GOT3 (cell line): ENCODE measurements at places on chromosomes 6 and 20.

- DNase-seq = no peak
These were observed 265.4 kb downstream of the RIMS1 start for GRCh38 chr6:72151742-72152141.

GRCh38 chr6:143449714-143450452 is 612 bp downstream of the ADAT2 start:
- no peak for DNase-seq

DNA sequence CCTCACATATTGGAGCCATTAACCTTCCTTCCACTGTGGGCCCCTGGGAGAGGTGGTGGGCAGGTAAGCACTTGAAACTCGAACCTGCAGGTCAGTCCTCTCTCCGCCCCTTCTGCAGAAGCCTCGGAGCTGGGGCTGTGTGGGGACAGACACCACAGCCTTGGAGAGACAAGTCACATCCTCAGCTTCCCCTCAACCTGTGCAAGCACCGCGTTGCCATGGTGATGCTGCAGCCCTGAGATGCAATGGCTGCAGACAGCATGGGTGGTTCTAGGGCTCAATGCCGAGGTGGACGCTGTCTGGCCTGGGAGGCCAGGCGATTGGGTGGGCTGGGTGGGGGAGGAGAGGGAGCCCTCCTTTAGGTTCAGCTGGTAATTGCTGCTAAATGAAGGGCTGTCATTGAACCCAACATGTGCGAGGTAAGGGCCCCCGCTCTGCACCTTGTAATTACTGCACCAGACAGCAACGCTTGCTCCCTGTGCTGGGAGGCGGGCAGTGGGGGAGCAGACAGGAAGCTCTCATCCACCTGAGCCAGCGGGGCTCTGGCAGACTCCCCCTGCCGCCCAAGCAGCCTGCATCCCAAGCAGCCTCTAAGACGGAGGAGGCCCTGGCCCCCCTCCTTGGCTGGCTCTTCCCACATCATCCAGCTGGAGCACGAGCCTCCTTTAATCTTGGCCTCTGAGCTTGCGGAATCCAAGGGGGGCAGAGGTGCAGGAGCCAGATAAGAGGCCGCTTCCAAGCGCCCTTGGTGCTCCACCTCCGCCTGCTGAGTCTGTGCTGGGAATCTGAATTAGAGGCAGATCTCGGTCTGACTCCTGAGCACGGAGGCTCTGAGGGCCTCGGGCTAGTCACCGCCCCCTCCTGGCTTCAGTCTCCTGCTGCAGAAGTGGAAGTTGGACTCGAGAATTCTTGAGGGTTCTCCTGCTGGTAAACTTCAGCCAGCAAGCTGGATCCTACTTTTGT is 39.8 kb upstream of the CDH22 start:
- DNase-seq = no peak

- no peak for DNase-seq
These were observed 9.3 kb upstream of the DUSP22 start for GRCh38 chr6:282867-283416.

DNA sequence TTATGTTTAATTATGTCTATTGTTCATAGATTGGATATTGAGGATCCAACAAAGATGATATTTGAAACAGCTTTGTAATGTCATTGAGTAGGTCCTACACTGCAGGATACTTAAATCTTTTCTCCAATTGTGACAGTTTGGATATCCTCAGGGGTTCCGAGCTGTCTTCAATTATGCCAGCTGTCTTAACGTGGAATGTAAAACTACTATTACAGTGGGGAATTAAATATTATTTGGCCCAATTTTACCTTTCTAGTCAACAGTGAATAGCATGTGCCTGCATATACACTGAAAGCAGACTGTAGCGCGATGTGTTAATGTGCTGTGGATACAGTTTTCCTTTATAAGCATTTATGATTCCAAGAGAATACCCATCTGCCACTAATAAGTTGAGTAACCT is 156.9 kb downstream of the GRIK2 start:
- no peak for DNase-seq

GRCh38 chr6:136037876-136038460 is 186.5 kb downstream of the PDE7B start:
- no peak for DNase-seq

- no peak for DNase-seq
These were observed 245.5 kb downstream of the TAF4 start for GRCh38 chr20:61819921-61820825.

DNA sequence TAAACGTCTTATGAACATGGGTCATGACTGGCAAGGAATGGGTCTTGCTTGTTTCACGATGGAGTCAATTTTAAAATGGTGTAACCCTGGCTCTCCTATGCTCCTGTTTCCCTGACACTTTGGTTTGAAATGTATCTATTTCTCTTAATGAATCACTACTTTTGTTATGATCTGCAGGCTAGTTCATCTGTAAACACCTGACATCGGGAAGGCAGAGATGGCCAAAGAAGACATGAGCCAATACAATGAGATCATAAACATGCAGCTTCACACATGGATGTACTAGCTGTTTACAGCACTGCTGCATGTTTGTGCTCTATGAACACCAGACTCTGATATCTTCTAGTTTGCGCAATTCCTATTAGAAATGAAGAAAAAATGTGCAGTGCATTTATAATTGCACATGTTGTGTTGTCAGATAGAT is 11.0 kb upstream of the RAD21L1 start:
- no peak for DNase-seq

DNA sequence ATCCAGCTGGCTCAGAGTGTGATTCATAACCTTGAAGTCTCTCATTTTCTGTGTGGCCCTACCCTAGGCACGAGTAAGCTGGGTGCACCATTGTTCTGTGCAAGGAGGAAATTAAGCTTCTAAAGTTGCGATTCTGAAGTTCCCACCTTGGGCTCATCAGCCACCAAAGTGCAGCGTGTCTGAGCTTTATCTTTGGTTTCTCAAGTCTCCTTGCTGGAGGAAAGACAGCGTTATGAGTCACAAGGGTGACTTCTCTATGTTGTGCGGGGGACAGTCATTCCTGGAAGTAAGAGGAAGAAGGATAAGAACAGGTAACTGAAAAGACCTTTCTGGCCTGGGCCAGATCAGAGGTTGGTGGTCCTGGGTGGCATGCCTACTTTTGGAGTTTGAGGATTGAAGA is 16.8 kb downstream of the MRAP2 start:
- no peak for DNase-seq

DNA sequence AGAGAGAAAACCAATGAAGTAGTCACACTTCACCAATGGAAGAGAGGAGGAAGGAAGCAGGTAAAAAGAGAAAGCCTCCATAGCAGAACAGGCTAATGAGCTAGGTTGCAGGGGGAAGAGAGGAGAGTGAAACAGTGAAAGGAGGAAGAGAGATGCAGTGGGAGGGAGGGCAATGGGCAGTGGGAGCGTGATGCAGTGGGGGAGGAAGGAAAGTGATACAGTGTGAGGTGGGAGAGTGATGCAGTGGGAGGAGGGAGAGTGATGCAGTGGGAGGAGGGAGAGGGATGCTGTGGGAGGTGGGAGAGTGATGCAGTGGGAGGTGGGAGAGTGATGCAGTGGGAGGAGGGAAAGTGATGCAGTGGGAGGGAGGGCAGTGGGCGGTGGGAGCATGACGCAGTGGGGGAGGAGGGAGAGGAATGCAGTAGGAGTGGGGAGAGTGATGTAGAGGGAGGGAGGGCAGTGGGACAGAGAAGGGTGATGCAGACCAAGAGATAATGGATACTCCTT is 29.7 kb downstream of the COL12A1 start:
- DNase-seq = no peak

GRCh38 chr20:44585057-44585963 is 2.9 kb downstream of the PKIG start:
- DNase-seq = no peak

GRCh38 chr6:125020385-125020784 is 58.1 kb downstream of the RNF217 start:
- no peak for DNase-seq

DNA sequence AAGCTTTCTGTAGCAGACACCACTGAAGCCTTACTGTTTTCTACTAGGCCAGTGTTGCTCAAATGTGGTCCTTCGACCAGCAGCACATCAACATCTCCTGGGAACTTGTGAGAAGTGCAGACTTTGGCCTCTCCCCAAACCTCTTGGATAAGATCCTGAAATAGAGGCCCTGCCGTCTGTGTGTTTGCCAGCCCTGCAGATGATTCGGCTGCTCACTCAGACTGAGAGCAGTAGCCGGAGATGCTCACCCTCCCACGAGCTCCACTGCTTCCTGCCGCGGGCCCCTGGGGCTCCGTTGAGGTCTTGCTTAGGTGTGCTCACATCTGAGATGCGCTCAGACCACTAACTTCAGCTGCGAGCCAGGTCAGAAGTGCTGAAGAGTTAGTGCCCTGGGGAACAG is 129.5 kb upstream of the SSTR4 start:
- DNase-seq = no peak

DNA sequence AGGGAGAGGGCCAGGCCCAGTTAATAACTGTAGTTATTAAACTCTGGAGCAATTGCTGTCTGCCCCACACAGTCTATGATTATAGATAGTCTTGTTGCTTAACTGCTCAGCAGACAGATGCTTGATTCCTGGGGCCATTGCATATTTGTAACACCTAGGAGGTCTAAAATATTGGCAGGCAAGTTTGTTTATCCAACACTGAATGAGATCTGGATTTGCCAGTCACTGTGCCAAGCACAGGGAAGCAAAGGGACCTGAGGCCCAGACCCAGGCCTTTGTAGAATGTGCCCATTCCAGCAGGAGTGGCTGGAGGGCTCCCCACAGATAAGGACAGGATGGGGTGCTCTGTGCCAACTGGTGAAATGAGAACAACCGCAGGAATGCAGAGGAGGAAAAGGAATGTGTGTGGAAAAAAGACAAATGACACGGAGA is 17.6 kb upstream of the ENTPD6 start:
- no peak for DNase-seq

GRCh38 chr20:37311710-37312355 is 22.4 kb downstream of the MANBAL start:
- no peak for DNase-seq

DNA sequence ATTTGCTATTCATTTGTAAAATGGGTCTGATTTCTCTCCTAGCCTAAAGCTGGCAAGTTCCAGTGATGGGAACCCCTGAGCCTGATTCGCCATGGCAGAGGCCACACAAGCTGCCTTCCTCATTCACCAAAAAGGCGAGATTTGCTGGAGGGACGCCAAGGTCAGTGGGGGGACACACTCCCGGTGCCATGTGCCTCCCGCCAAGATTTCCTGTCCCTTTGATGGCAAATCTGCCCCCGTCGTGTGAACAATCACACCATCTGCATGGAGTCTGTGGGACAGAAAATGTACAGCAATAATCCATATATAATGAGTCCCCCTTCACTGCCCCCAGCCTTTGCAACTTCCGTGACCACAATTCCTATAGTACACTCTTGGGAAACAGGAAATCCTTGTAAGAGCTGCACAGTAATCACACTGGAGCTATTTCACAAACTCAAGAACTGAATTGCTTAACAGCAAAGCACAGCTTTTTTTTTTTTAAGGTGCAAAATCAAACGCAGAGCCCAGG is 15.7 kb upstream of the IGF2R start:
- no peak for DNase-seq

DNA sequence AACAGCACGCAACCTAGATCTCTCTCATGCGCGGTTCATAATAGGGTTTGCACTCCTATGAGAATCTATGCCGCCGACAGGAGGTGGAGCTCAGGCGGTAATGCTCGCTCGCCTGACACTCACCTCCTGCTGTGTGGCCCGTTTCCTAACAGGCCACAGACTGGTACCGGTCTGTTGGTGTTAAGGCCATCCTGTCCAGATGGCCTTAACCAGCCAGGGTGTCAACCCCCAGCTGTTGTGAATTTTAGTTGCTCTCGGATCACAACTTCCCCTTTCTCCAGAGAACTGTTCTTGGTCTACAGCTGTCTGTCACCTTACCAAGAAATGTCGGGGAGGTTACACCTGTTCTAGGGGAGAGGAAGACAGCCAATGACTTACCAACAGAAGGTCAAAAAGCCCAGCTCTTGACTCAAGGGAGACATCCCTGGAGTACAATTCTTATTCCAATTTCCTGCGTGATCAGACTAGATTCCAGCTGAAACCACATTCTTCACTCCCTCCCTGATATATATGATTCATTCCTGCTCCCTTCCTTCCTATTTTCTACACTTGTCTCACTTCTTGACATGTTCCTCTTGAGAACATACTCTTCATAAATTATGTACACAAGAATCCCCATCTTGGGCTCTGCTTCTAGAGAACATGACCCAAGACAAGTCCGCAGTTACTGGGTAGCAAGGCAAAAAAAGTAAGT is 23.1 kb upstream of the DNAAF9 start:
- no peak for DNase-seq

DNA sequence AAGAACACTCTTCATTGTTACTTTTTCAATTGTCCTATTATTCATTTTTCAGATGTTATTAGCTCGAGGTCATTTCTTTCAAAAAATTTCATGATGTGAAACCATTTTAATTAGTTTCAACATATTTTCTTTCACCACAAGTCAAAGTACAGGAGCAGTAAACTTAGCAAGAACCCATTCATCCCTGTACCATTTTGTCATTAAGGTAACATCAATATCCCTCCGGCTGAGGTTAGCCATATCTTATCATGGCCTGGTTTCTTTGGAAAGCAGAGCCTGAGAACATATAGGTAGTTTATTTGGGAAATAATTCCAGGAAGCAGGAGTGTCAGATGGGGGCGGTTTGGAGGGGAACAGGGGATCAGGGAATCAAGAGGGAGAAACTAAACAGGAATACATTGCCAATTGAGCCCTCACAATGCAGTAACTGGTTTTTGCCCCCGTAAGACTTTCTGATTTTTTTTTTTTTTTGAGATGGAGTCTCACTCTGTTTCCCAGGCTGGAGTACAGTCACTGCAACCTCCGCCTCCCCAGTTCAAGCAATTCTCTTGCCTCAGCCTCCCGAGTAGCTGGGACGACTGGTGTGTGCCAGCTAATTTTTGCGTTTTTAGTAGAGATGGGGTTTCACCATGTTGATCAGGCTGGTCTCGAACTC is 83.7 kb downstream of the MKKS start:
- no peak for DNase-seq

GRCh38 chr6:138302554-138302953 is 75.2 kb upstream of the SMIM28 start:
- no peak for DNase-seq

- no peak for DNase-seq
These were observed 181.6 kb downstream of the CDH26 start for GRCh38 chr20:60139663-60140446.

GRCh38 chr6:7561153-7561964 is 19.9 kb downstream of the DSP start:
- DNase-seq = no peak

DNA sequence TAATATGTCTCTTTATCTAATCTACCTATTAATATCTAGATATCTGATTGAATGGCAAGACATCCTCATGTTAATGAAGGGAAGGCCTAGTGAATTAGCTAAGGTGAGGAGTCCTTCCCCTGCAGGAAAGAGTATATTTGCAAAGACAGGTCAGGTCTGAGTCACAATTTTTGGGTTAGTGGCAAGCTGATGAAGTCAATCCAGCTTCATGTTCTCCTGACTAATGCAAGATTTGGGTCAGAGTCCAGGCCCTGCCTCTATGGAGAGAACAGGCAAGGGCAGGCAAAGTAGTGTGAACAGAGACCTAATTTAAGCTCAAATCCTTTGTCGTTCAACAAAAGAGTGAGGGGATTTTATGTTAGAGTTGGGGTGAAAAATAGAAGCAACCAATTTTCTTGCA is 496.7 kb downstream of the BMP2 start:
- DNase-seq = no peak
